AG04449 (cell line): ENCODE measurements at places on chromosomes 7 and 10.

DNA sequence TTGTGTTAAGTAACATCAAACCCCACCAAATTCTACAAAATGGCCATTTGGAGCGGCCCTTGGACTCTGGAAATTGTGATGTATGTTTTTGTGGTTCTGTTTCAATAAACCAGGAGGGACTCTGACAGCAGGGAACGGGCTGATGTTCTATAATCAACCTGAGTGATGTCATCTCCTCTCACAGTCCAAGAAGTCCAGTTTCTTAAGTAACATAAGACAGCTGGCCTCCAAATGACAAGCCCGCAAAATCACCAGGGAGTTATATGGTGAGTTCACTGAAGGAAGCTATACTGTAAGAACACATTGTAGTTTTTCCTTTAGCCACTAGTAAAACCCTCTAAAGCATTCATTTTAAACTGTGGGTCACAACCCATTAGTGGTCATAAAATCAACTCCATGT is 34.0 kb downstream of the GOT1 start:
- no peak for DNase-seq

GRCh38 chr10:113959383-113959760 is 84.3 kb upstream of the ADRB1 start:
- no peak for DNase-seq

DNA sequence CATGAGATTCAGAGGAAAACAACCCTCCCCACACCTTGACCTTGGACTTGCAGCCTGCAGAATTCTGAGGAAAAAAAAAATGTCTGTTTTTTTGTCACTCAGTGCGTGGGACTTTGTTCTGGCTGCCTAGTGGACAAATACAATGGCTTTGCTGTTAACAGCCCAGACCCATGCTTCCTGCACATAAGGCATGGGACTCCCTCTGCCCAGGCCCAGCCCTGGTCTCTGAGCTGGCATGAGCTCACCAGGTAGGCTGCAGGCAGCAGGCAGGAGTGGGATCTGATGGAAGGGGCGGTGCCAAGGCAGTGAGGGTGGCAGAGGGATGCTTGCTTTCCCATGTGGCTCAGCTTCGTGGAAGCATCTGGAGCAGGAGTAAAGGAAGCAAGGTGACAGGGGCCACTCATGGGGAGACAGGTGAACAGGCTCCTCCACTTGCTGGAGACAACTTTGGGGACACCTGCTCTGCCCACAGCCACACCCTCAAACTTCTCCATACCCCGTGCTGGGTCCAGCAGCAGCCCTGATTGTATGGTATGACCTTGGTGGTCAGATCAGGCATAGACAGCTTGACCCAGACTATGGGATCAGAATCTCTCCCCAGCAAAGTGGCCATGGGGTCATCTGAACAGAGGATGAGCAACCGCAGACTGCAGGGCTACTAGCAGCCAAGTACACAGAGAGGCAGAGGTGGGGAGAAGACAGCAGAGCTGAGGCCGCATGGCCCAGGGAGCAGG is 27.0 kb downstream of the ANXA8 start:
- no peak for DNase-seq

DNA sequence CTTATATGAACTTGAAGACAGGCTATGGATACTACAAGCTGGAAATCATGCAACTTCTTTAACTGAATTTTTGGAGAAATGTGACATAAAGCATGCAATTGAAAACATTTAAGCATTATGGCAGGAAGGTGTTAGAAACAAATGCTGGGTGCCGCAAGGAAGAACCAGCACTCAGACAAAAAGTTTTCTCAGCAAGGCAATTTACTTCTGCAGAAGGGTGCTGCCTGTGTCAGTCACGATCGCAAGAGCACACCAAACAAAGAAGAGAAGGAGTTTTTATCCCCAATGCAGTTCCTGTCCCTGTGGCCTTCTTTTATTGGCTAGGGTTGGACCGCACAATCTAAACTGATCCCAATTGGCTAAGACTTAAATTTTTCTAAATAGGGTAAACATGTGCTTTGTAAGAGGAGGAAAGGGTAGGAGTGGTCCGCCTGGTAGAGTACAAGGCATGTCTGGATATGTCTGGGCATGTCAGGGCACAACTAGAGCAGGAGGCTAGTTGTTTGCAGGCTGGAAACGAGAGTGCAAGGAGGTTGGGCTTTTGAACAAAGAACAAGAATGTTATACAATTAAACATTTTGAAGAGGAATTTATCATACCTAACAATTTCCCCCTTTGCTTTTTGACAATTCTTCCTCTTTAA is 109.6 kb upstream of the FAM3C start:
- DNase-seq, result no peak

DNA sequence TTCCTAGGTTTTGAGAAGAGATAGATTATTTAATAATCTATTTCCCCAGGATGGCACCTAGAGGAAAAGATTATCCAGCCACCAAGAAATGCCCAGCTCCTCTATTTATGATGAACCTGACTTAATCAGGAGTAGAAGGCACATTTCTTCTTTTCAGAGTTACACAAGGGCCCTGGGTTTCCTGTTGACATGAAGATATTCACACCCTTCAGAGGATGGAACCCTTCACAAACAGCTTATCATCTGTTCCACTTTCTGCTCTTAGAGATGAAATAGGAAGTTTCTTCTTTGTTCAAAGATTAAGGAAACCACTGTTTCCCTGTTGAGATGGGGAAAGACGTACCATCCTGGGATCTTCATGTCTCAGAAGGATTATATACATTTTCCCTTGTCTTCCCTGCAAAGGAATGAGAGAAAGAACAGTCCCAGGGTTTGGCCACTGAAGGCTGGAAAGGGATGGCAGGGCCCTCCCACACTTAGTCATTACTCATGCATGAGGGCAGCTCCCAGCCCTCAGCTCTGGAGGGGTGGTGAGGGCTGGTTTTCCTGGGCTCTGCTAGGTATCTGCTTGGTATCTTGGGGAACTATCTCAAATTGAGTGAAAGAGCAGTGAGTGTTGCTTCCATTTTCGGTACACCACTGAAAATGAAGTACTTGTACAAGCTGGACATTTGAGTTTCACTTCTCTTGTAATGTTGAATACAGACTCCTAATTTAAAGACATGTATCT is 64.0 kb downstream of the MTPAP start:
- DNase-seq, result no peak
